ENCODE measurements at places on chromosomes 5 and 9.
A peak's percentile ranks its signal among the peaks of the same experiment; 100 is the strongest.

DNA sequence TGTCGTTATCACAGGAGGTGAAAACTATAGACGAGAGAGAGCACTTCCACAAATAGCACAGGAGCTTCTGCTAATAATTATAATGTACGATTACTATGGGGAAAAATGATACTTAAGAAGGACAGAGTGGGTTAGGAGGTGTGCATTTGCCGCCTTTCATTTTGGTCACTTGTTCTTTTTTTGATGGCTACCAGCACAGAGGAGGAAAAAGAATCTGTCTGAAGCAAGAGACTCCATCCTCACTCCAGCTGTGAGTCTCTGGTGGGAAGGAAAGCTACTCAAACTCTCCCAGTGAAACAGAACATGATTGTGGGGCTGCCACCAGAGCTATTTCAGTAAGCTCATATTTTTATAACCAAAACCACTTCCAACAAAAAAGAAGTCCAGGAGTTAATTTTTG, 270.4 kb upstream of the TMEM161B start:
- DNase-seq: no peak

GRCh38 chr9:133131506-133131905, 10.5 kb upstream of the RALGDS start:
- no peak for DNase-seq

GRCh38 chr5:81854915-81855314, 104.0 kb upstream of the SSBP2 start:
- DNase-seq: no peak

- peak; percentile 95 for DNase-seq
These were observed 100.7 kb downstream of the SUSD1 start for GRCh38 chr9:112074250-112075008.

GRCh38 chr5:29462241-29462640, 1731.2 kb upstream of the CDH6 start:
- DNase-seq: no peak

GRCh38 chr9:23044549-23044948, 597.9 kb downstream of the DMRTA1 start:
- DNase-seq: no peak

DNA sequence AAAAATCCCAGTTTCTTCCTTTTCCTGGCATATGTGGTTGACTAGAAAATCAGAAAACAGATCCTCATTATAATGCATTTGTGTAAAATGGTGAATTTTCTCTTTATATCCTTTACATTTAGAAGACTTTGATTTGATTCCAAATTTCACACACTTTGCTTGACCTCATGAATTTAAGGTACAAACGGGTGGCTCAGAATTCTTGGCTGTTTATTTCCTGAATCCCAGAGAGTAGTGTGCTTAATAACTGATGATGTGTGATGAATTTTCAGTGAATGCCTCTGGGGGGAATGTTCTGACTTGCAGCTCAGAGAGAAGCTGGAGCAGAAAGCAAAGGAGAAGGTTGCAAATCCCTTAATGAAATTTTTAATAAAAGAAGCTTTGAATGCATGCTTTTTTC, 126.8 kb downstream of the SPATA31D1 start:
- DNase-seq: no peak

GRCh38 chr9:32251539-32251938, 132.9 kb upstream of the ACO1 start:
- peak; percentile 1 for DNase-seq

- DNase-seq: no peak
These were observed 22.6 kb downstream of the ABCA1 start for GRCh38 chr9:104905153-104905901.
